ENCODE measurements at places on chromosomes 4 and X.
A peak's percentile ranks its signal among the peaks of the same experiment; 100 is the strongest.

DNA sequence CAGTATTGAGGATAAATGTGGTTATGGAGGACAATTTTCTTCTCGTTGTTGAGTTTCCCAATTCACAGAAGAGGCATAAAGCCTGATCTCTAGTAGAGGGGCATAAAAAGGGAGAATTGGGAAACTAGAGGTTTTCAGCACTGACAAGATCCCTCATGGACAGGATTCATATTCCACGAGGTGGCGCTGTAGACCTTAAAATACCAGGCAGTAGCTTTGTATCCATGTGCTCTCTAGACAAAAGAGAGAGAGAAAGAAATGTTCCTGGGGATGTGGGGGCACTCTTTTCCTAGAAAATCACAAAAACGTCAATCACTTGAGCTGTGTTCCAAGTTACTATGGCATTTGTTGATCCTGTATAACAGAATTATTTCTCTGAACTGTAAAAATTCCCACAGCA, 128.3 kb downstream of the MAGEE1 start:
- DNase-seq = peak; percentile 51

GRCh38 chr4:38693569-38693968, 29.6 kb downstream of the KLF3 start:
- no peak for DNase-seq

- no peak for DNase-seq
These were observed 55.0 kb downstream of the ANXA3 start for GRCh38 chr4:78606530-78607095.

DNA sequence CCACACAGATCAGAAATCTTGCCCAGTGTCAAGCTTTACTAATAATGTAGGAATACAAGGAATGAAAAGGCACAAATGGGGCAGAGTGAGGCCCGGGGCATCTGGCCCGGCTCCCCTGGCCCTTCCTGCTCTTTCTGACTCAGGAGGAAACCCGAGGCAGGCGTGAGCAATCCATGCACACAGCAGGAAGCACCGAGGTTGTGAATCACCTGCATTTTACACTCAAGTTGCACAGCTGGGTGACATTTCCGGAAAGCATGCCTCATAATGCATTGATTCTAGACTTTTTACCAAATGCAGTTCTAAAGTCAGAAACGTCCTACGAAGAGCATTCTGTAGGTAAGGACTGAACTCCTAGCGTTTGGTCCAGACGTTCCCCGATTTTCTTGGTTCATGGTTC, 38.9 kb downstream of the PRIMPOL start:
- peak; percentile 72 for DNase-seq

All from H9 (cell line).